ENCODE measurements at places on chromosomes 16 and 17.

- no peak for DNase-seq
Measured at GRCh38 chr16:23158114-23158513, 8.9 kb upstream of the USP31 start.

DNA sequence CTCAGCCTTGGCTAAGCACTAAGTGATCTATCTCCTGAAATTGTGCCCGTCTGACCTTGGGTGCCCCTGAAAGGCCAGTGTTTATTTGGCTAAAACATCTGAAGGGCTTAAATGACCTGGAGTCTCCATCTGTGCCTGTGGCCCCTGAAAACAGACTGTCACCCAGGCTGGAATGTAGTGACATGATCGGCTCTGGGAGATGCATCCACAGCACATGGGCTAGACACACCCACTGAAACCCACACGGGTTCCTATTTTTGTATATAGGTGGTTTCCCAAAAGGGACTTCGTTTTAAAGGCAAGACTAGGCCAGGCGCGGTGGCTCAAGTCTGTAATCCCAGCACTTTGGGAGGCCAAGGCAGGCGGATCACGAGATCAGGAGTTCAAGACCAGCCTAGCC lies 13.5 kb downstream of the CEP295NL start:
- DNase-seq: peak; percentile 62

- DNase-seq: no peak
Measured at GRCh38 chr17:14552306-14552705, 251.4 kb downstream of the HS3ST3B1 start.

DNA sequence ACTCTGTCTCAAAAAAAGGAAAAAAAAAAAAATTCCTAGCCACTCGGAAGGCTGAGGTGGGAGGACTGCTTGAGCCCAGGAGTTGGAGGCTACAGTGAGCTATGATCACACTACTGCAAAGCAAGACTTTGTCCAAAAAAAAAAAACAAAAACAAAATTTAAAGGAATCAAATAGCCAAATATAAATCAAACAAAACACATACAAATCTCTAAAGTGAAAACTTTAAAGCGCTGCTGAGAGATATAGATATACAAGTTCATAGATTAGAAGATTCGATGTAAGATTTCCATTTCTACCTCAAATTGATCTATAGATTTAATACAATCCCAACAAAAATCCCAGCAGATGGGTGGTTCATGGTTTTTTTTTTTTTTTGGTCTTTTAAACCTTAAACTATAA lies 83.6 kb downstream of the TTC19 start:
- DNase-seq: no peak

DNA sequence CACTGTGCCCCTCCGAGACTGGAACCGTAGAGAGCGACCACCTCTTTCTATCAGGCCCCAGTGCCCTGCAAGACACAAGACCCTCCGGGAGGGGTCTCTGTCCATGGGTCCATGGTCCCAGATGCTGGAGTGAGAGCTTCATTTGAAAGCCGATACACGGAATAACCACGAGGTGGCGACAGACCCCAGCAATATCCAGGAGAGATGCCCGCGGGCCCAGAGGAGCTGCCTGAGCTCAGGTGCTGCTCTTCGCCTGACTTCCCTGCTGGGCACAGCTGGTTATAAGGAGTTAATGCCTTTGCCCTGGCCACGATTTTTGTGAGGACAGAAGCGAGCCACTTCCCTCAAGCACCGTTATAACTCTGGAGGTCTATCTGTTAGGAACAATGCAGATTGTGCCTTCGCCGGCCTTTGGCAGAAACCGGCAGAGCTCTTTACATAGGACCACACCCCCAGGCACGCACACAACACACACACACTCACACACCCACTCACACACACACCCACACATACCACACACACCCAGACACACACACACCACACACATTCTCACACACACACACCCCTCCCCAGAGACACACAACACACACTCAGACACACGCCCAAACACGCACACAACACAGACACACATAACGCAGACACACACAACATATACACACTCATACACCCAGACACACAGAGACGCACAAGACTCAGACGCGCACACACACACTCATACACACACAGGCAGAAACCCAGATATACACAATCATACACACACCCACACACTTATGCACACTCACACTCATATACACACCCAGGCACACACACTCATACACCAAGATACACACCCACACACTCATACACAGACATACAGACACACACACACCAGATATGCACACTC lies 436.4 kb downstream of the SOX9 start:
- peak; percentile 72 for DNase-seq

DNA sequence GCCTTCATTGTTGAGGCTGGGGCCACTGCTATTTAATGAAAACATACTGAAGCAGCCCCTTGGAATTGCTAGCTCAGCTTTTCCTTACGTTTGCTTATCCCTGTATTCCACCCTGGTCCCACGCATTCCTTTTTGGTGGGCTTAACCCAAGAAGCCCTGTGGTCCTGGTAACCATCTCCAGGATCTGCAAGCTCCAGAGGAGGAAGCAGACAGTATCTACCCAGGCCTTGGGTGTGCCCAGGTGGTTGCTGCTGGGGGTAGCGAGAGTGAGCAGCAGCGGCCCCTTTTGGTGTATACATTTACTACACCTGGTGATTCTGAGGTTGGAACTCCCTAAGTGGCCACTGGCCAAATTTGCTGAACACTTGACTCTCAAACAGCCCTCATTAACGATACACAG lies 97.7 kb downstream of the CBLN1 start:
- DNase-seq: peak; percentile 20

DNA sequence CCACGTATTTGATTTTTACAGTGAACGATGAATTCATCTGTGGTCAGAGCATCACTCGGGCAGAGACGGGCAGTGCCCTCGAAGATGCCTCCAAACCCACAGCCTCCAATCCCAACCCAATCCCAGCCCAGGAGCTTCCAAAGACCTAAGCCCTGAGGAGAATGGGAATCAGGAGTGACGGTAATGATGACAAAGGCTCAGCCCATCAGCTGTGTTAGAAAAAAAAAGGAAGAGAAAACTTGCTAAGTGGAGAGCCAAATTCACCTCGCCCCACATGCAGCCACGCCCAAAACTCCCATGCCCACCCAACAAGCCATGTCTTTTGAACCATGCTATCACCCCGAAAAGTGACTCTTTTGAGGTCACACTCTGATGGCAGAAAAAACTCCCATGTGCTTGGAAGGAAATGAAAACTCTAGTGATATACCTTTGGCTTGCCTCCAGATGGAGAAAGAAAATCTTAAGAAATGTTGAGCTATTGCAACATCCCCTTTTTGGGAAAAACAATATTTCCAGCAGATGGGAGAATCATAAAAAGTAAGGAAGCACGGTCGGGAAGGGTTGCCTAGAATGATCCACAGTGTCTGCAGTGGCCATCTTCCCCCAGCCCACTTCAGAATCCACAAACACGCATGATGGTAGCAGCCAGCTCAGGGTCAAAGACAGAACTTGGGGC lies 37.7 kb downstream of the XYLT1 start:
- no peak for DNase-seq

- DNase-seq: peak; percentile 29
Measured at GRCh38 chr17:77456271-77456950, 315.6 kb downstream of the SEC14L1 start.

DNA sequence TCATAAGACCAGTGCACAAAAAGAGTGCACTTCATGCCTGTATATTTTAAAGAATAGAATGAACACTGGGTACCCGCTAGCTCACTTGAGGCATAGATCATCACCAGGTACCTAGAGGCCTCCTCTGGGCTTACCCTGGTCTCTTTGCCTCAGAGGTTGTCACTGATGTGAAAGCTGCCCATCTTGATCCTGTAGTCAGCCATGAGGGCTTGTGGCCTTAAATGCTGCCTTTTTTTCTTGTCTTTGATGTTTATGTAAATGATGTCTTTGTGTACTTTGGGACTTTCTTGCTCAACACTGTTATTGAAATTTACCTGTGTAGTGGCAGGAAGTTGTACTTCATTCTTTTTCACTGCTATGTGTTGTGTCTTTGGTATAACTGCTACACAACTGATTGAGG lies 26.8 kb upstream of the SLC5A10 start:
- DNase-seq: peak; percentile 49

DNA sequence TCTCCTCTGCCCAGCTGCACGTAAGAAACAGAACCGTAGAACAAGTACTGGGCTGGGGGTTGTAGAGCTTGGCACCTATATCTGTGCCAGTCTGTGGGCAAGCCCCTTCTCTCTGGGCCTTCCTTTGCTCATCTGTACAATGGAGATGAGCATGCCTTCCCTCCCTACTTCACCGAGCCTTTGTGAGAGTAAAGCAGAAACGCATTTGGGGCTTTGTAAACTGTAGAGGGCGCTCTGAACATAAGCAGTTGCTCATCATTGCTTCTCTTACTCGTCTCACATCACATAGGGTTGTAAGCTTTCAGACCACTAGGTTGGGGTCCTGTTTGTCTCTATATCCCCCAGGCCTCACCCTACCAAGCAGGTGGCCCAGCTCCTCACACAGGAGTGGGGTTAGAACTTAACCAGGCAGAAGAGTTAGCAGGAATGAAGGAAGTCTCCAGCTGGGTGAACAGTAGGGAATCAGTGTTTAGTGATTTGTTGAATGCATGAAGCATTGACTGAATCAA lies 15.1 kb downstream of the SAMD14 start:
- peak; percentile 68 for DNase-seq

GRCh38 chr16:89375686-89376085 lies 114.7 kb downstream of the ANKRD11 start:
- DNase-seq: no peak

DNA sequence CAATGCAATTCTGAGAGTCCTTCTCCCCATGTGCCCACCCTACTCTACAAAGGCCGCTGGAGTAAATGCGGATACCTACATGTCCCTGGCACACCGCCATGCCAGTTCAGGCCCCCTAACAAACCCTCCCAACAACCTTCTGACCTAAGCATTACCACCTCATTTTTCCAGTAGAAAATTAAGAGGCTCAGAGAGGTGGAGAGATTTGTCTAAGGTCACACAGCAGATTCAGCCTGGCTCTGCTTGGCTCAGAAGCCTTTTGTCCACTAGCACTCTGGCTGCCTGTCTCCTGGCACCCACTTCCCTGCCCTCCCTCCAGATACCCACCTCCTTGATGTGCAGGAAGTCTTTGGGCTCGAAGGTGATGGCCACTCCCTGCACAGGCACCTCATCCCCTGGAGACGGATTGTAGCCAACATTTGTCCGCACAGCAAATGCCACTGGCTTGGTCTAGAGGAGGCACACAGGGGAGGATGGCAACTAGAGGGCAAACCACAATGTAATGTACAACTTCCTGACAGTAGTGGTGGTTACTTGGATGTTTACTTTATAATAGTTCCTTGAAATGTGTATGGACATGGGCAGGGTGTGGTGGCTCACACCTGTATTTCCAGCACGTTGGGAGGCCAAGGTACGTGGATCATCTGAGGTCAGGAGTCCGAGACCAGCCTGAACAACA lies 10.2 kb downstream of the CACNB1 start:
- DNase-seq: no peak

- DNase-seq: peak; percentile 12
Measured at GRCh38 chr17:35708951-35709350, 22.5 kb upstream of the RASL10B start.

GRCh38 chr17:16075949-16076348 lies 76.3 kb downstream of the TTC19 start:
- DNase-seq: no peak

All from GM12865 (cell line).